CD4-positive, alpha-beta T cell treated with Interleukin-6 at 100 ng/mL for 8 hours (primary cell): ENCODE measurements at places on chromosomes 1 and 21.
A peak's percentile ranks its signal among the peaks of the same experiment; 100 is the strongest.

DNA sequence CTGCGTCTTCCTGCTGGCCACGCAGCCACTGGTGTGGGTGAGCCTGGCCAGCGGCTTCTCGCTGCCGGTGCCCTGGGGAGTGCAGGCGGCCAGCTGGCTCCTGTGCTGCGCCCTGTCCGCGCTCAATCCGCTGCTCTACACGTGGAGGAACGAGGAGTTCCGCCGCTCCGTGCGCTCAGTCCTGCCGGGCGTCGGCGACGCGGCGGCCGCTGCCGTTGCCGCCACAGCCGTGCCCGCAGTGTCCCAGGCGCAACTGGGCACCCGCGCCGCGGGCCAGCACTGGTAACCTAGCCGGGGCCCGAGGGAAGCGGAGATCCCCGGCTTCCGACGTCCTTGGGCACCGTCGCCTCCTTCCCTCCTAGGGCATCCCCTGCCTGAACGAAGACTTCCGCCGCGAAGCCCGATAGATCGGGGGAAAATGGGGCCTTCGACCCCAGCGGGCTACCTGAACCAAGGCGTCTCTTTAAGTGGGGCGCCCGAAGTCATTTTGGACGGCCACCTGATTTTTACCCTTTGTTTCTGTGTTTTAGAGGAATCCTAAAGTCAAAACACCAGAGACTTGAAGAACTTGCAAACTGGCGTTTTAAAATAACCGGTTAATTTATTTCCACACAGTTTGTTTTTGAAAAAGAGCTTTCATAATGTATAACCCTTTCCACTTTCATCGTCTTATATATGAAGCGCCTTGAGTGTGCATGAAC lies 2.0 kb downstream of the GPR88 start:
- DNase-seq = no peak

DNA sequence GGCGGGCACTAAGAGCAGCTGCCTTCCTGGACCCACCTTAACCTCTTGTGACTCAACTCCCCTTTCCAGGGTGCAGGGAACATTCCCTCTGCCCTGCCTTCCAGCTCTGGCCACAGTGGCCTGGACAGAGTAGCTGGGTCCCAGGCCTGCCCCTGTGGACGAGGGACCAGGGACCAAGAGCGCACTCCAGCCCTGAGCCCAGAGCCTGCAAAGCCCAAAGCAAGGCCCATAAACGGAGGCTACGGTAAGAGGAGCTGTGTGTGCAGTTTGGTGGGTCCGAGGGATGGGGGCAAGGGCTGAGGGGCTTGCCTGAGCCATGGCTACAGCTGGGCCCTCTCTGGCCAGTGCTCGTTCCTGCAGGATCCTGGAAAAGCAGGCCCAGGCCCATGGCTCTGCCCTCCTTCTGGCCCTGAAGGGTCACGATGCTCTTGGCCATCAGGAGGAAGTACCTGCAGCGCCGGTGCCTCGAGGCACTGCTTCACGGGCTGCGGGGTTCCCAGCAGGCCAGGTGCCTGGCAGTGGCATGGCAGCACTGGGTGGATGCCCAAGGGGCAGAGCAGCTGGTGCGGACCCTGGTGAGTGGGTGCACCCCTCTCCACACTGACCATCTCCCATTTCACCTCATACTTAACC lies 17.8 kb downstream of the MTHFR start:
- no peak for DNase-seq

DNA sequence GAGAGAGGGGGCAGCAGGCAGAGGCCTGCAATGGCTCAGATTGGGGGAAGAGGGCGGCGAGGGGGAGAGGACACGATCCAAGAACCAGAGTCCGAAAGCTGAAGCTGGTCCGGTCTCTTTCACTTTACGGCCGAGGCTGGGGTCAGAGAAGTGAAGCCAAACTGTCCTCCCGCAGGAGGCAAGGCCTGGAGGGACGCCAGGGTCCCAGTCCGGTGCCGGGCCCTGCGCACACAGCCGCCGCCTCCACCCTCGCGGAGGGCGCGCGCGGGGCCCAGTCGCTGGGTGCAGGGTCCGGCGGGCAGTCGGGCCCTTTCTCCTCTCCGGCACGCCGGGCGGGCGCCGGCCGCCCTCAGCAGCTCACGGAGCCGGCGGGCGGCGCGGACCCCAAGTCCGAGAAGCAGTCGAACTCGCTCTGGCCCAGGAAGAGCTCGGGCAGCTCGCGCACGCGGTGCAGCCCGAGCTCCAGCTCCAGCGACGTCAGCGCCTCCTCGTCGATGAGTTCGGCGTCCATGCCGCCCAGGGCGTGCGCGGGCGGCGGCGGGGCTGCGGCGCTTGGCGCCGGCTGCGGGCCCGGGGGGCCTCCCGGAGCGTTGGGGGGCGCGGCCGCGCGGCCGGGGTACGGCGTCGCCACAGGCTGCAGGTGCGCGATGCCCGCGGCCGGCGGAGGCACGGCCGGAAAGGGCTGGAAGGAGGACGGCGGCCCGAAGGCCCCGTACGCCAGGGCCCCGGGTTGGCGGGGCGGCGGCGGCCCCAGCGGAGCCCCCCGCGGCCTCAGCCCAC lies 749 bp downstream of the CITED4 start:
- peak; percentile 19 for DNase-seq

- no peak for DNase-seq
Observed at GRCh38 chr1:156895927-156896326, 2.4 kb downstream of the PEAR1 start.

DNA sequence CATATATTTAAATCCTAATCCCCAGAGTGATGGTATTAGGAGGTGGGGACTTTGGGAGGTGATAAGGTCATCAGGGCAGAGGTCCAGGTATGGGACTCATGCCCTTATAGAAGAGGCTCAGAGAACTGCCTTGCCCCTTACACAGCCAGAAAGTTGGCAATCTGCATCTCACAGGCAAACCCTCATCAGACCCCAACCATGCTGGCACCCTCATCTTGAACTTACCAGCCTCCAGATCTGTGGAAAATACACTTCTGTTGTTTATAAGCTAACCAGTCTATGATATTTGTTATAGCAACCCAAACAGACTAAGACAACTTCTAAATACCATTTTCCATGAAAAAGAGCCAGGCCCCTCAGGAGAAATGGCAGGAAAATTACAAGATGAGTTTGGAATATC lies 69.3 kb upstream of the PRDX6 start:
- no peak for DNase-seq

DNA sequence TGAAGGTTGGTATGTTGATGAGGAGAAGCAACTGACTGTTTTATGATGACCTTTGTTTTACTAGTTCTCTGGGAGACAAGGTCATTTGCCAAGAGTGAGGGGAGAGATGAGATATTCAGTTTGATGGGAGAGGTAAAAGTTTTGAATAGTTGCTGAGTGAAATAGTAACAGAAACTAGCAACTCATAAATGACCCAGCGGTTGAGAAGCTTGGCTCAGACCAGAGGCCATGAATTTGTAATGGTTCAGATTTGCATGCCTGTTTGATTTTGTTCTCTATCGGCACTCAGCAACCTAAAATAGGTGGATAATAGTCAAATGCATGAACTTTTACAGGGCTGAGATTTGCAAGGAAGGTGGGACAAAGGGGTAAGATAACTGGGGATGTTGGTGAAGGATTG lies 6.6 kb downstream of the CCDC30 start:
- no peak for DNase-seq
